ENCODE measurements at places on chromosomes 5 and 9. TPM values are rescaled to one million over a fixed set of nuclear protein-coding genes. Genes with fewer than 3 reads are reported as not detected.

DNA sequence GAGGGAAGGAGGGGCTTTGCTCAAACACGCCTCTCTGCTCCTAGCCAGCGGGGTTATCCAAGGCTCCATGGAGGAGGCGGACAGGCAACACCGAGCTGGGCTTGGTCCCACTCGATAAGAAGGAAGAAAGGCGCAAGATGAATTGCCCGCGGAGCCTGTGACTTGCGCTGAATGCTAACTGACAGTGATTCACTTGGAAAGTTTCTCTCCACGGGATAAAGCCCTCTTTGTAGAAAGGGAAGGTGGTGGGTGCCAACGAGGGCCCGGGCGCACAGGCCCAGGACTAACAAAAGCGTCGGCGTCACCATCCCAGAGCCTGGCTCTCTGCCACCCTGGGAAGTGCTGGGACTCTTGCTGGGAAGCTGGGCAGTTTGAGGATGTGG lies 76.0 kb downstream of the VAV2 start:
- H3K4me1 ChIP-seq = no peaks in the 10 kb centered on the region
- no peak for DNase-seq
- no peaks in the 10 kb centered on the region for H3K36me3 ChIP-seq
- no peaks in the 10 kb centered on the region for H3K27me3 ChIP-seq

DNA sequence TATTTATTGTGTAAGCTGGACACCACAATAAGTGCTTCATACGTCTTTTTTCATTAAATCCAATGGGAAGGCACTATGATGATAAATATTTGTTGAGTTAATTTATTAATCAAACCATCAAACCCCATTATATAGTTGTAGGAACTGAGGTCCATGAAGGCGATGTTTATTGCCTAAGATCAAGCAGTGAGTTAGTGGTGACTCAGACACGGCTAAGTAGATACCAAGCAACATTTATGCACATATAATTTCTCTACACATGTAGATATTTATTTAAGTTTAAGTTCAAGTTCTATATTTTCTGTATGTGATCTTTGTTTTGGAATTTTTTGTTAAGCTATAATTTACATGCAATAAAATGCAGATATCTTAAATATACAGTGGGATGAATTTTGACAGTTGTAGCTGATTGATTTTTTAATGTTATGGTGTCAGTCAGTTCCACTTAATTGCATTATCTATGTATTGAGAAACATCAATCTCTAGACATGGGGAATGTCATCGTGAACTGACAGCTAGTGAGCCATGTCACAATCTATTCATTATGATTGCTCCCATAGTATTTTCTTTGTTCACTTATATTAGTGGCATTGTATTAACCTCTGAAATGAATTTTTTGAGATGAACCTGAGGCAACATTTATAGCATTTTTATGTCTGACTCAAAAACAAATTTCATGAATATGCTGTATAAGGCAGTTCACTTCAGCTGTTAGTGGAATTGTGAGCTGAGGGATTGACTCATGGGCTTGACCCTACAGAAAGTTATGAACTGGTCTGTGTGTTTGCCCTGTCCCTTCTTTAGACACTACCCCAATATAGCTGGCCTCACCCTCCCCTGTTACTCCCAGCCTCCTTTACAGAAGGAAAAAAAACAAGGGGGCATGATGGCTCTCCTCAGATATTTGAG lies 11.9 kb upstream of the GARNL3 start:
- no peaks in the 10 kb centered on the region for H3K36me3 ChIP-seq
- H3K4me1 ChIP-seq = no peaks in the 10 kb centered on the region
- H3K27ac ChIP-seq = no peak overlapping the region
- peaks cover 9% of the 10 kb centered on the region for H3K27me3 ChIP-seq
- peak; percentile 15 for DNase-seq
- no peak overlapping the region for H3K4me3 ChIP-seq

DNA sequence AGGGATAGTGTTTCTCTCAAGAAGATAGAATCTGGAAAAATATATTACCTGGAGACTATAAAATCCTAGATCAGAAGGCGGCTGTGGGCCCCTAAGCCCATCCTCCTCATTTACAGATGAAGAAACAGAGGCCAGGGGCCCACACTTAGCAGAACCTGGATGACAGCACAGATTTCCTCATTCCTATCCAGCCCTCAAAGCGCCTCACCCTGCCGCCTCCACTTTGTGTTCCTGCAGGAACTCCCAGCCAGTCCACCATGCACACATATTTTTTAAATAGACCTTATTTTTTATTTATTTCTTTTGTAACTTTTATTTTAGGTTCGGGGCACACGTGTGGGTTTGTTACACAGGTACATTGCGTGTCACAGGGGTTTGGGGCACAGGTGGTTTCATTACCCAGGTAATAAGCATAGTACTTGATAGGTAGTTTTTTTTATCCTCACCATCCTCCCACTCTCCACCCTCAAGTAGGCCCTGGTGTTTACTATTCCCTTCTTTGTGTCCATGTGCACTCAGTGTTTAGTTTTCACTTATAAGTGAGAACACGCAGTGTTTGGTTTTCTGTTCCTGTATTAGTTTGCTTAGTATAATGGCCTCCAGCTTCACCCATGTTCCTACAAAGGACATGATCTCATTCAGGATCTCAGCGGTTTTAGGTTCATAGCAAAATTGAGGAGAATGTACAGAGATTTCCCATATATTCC lies 85.5 kb upstream of the MAP1B start:
- no peak for DNase-seq
- no peak overlapping the region for H3K27ac ChIP-seq
- no peaks in the 10 kb centered on the region for H3K4me1 ChIP-seq
- no peaks in the 10 kb centered on the region for H3K36me3 ChIP-seq
- H3K4me3 ChIP-seq = no peak overlapping the region

TMOD1 gene
- polyA plus RNA-seq = 0.43 TPM

HTR4 gene
- polyA plus RNA-seq = not detected

Measured in GM23248 (cell line).